ENCODE measurements at places on chromosomes 12 and 14.
A peak's percentile ranks its signal among the peaks of the same experiment; 100 is the strongest.

- no peak for DNase-seq
These were observed 41.9 kb downstream of the TTC6 start for GRCh38 chr14:37637341-37637740.

- DNase-seq: no peak
These were observed 1.9 kb downstream of the GPHN start for GRCh38 chr14:66509874-66510273.

- no peak for DNase-seq
These were observed 4.0 kb upstream of the TMEM229B start for GRCh38 chr14:67492538-67492937.

DNA sequence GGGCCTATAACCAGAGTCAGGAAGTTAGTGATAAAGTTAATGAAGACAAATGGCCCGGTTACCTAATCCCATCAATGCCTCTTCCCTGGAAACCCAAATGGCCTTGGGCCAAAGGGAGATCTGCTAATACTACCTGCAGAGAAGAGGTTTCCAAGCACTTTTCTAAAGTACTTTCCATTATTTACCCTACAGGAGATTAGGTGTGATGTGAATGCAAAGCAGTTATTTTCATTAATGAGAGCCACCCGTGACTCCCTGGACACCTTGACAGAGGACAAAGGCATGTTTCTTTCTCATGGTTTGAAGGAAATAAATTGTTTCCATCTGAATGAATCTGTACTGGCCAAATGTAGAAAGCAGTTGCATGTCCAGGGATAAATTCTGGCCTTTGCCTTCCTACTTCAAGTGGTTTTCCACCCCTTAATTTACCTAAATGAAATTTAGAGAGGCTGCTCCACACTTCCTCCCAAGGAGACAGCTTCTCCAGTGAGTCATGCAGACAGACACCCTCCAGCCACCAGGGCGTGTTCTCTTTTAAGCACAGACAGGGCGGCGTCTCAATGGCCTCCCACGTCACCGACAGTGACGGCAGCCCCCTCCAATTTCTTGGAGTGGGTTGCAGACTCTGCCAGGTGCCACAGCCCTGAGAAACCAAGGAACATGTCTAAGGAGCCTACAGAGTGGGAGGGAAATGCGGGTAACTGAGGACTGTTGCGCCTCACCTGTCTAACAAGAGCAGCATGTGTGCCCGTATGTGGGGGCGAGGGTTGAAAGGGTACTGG, 43.9 kb upstream of the GNPNAT1 start:
- DNase-seq: no peak

- no peak for DNase-seq
These were observed 11.6 kb downstream of the ACTN1 start for GRCh38 chr14:68967459-68967940.

- DNase-seq: no peak
These were observed 432.6 kb downstream of the PCNX1 start for GRCh38 chr14:71339650-71340415.

GRCh38 chr12:47941871-47942613, 21.4 kb upstream of the TMEM106C start:
- peak; percentile 10 for DNase-seq

DNA sequence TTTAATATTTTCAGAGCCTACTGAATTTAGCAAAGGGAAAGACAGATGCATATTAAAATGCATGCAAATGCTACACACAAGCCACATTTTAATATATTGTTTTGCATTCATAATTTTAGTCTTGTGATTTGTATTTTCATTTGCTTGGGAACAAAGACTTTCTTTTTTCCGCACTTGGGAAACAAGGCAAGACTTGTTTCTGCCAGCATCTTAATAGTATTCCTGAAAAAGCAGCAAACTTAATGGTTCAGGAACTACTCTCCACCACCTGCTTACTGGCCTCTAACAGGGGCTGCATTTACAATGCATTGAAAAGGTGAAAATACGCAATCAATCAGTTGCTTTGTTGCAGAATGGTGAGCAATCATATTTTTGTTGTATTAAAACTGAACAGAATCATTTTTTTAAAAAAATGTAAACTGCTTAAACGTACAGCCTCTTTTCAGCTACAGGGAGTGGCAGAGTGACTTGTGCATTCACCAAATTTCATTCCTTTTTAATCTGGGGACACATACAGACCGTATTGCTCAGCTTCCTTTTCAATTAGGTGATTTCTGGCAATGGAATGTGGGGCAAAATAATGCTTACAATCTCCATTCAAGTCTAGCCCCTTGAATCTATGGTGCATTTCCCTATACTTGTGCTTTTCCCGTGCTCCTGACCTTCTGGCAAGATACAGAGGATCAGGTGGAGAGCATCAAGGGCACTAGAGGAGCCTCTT, 144.1 kb upstream of the BTG1 start:
- DNase-seq: no peak

- DNase-seq: no peak
These were observed 10.6 kb downstream of the HECTD1 start for GRCh38 chr14:31196839-31197492.

- DNase-seq: peak; percentile 53
These were observed 26.8 kb upstream of the BMAL2 start for GRCh38 chr12:27305673-27306456.

GRCh38 chr12:120846721-120847120, 57.4 kb downstream of the SPPL3 start:
- DNase-seq: no peak
